ENCODE measurements at places on chromosomes 16 and 17.

- DNase-seq, result no peak
These were observed 2.1 kb downstream of the HCRT start for GRCh38 chr17:42182927-42183734.

GRCh38 chr16:67924140-67924906 lies 7.3 kb downstream of the CTRL start:
- no peak for DNase-seq

GRCh38 chr16:58518083-58518979 lies 3.0 kb downstream of the SETD6 start:
- DNase-seq, result no peak

DNA sequence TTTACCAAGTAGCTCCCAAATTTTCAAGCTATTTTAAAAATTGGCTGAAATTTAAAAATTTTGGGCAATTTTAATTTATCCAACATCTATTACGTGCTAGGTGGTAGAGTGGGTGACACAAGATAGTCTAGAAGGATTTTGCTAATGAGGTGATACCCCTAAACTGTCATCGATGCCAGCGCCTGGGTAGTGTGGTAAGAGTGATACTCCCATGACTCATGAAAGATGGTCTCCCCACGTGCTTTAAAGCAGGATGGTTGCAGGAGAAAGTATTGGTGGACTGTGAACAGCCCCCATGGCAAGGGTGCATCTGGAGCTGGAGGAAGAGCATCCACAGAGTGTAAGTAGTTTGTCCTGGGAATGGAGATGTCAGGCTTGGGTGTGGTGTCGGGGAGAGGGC lies 77.8 kb downstream of the WWOX start:
- DNase-seq, result no peak

DNA sequence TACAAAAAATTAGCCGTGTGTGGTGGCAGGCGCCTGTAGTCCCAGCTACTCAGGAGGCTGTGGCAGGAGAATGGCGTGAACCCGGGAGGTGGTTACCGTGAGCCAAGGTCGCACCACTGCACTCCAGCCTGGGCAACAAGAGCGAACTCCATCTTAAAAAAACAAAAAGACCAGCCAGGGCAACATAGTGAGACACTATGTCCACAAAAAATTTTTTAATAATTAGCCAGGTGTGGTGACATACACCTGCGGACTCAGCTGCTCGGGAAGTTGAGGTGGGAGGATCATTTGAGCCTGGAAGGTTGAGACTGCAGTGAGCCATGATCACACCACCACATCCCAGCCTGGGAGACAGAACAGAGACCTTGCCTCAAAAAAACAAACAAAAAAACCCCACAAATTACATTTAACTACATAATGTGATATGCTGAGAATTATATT lies 29.1 kb downstream of the FANCA start:
- no peak for DNase-seq

GRCh38 chr16:5328546-5328945 lies 231.0 kb upstream of the EEF2KMT start:
- no peak for DNase-seq

- DNase-seq, result no peak
These were observed 2.5 kb upstream of the HEATR9 start for GRCh38 chr17:35870906-35871819.

DNA sequence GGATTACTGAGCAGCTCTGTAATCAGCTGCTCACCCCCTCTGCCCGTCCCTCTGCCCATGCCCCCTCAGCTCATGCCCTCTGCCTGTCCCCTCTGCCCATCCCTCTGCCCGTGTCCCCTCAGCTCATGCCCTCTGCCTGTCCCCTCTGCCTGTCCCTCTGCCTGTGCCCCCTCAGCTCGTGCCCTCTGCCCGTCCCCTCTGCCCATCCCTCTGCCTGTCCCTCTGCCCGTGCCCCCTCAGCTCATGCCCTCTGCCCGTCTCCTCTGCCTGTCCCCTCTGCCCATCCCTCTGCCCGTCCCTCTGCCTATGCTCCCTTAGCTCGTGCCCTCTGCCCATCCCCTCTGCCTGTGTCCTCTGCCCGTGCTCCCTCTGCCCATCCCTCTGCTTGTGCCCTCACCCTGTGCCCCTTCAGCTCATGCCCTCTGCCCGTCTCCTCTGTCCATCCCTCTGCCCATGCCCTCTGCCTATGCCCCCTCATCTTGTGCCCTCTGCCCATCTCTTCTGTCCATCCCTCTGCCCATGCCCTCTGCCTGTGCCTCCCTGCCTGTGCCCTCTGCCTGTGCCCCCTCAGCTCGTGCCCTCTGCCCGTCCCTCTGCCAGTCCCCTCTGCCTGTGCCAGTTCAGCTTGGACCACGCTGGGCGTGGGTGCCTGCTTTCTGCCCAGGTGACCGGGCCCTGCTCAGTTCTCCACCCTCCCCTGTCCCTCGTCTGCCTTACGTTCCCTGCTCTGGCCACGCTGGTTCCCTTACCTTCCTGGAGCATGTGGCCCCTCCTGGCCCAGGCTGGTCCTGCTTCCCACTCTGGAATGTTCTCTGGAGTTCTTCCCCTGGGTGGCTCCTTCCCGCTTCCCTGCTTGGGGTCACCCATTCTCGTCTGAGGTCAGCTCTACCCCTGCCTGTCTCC lies 97.6 kb downstream of the NPIPB11 start:
- no peak for DNase-seq

DNA sequence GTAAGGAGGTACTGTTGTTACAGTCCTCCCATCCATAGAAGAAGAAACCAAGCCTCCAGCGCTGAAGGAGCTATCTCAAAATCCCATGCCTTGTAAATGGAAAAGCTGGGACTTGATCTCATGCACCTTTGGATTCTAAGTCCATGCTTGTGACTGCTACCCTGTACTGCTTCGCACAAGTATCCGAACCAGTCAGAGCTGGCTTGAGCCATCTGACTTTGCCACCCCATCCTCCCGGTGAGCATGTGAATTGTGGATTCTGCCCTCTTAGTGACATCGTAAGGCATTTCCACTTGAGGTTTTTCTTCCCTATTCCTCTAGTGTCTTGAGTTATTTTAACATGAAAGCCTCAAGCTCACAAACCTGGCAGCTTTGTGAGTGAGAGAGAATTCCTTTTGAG lies 15.3 kb downstream of the MYOCD start:
- no peak for DNase-seq

- DNase-seq, result no peak
These were observed 26.8 kb upstream of the ST6GALNAC2 start for GRCh38 chr17:76612465-76612864.

DNA sequence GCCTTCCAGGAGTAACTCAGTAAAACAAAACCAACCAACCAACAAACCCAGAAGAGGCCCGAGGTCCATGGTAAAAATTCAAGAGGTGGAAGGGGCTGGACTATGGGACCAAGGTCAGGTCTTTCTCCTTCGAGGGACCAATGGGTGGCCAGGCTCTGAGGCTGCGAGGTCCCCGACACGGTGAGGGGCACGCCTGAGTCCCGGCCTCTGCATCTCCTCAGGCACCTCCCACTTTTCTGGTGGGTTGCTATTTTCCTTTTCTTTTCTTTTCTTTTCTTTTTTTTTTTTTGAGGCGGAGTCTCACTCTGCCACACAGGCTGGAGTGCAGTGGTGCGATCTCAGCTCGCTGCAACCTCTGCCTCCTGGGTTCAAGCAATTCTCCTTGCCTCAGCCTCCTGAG lies 18.0 kb downstream of the CD7 start:
- DNase-seq, result no peak

- DNase-seq, result no peak
These were observed 6.8 kb downstream of the UNKL start for GRCh38 chr16:1407753-1408152.

DNA sequence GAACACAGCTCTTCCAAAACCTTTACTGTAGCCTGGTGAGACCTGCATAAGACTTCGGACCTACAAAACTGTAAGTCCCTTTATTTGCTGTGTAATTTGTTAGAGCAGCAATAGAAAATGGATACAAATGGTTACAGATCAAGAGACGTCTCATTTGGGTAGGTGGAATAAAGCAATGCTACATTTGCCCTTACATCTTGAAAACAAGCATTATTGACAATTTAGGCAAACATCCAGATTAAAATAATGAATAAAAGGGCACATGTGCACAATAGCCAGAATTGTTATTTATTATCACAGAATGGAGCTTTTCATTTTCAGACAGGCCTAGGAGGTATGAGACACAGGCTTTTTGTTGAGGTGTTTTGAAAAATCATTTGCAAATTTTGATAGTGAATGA lies 222.2 kb upstream of the CPHXL start:
- DNase-seq, result no peak

DNA sequence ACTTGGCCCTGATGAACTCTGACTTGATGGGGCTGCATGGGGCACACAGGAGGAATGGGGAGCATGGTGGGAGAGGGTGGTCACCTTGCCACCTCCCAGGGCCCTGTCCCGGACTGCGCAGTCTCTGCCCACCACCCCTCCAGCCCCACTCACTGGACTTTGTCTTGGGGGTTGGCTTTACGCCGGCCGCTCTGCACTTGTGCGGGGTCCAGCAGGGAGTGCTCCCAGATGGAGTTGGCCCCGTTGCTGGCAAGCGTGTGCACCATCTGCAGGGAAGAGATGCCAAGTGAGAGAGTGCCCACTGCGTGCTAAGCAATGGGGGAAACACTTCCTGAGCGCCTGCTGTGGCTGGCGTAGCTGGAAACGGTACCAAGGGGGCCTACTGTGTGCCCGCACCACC lies 6.7 kb downstream of the GIT1 start:
- no peak for DNase-seq

GRCh38 chr16:57016831-57017230 lies 27.5 kb downstream of the NLRC5 start:
- no peak for DNase-seq

- DNase-seq, result no peak
These were observed 4.0 kb downstream of the SRCIN1 start for GRCh38 chr17:38601539-38602351.

- no peak for DNase-seq
These were observed 249.6 kb upstream of the AXIN2 start for GRCh38 chr17:65811043-65811442.

GRCh38 chr17:39704821-39705551 lies 5.1 kb downstream of the ERBB2 start:
- no peak for DNase-seq

GRCh38 chr16:50612849-50613198 lies 64.6 kb downstream of the NKD1 start:
- DNase-seq, result no peak

GRCh38 chr17:39946551-39947330 lies 16.1 kb upstream of the GSDMA start:
- no peak for DNase-seq

DNA sequence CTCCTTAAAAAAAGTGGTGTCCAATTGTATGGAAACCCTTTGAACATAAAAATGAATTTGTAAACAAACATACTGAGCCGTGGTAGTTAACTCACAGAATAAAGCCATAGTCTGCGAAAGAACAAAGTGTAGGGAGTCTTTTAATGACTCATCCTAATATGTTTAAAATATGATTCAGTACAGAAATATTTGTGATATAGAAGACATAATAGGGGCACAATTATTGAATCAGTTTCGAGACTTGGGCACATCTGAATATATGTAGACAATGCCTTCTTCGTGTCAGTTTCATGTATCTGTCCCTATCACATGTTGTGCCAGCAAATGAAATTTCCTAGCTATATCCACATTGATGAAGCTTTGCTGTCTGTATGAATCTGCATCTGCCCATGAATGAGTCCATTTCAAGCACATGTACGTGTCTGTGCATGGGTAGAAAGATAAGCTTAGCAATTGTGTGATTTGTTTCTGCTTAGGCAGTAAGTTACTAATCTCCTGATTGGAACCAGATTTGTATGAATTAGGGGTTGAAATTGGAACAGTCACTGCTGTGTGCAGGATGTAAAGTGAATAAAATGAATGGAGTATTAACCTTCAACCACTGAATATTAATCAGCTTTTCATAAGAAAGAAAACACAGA lies 112.5 kb upstream of the SOX9 start:
- DNase-seq, result peak; percentile 47

- no peak for DNase-seq
These were observed 193.2 kb downstream of the RAB11FIP4 start for GRCh38 chr17:31584438-31585279.

GRCh38 chr16:58419241-58419990 lies 27.1 kb downstream of the GINS3 start:
- DNase-seq, result no peak

GRCh38 chr16:56909527-56909979 lies 22.4 kb upstream of the HERPUD1 start:
- DNase-seq, result no peak

- DNase-seq, result peak; percentile 55
These were observed 224.9 kb downstream of the SEC14L1 start for GRCh38 chr17:77365584-77366186.

- DNase-seq, result no peak
These were observed at the start of gene RNF157 for GRCh38 chr17:76240461-76241203. Gene RNF157, minus strand, starts transcription at chr17:76240493. Its CDS starts 253 bp downstream, at chr17:76240240.

DNA sequence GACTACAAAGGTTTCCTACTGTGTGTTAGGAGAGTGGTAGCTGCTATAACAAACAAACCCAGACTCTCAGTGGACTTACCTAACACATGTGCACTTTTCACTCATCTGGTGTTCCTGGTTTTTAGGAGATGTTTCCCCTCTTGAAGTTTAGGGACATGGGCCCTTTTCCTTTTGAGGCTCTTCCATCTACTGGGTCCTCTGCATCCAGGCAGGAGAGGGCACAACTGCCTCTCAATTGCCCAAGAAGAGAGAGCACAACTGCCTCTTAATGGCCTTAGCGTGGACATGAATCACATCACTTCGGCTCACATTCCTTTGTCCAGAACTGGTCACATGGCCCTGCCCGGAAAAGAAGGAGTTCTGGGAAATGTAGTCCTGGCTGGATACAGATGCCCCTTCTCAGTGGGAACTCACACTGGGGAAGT lies 9.8 kb upstream of the TNRC6C start:
- no peak for DNase-seq

GRCh38 chr17:56298846-56299245 lies 145.6 kb downstream of the ANKFN1 start:
- no peak for DNase-seq

DNA sequence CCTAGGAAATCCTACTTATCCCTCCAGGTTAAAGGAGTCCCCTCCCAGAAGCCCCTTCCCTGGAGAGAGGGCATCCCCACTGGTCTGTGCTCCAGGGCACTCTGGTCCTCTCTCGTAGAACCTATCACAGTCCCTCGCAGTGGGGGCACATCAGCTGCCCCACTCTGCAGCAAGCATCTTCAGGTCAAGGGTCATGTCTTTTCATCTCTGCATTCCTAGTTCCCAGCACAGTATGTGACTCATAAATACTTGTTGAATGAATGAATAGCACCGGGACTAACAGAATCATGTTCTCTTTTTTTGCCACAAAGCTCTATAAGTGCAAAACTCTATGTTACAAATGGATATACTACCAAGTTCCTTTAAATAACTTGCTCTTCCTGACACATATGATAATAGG lies 36.0 kb downstream of the RNF157 start:
- DNase-seq, result peak; percentile 41

DNA sequence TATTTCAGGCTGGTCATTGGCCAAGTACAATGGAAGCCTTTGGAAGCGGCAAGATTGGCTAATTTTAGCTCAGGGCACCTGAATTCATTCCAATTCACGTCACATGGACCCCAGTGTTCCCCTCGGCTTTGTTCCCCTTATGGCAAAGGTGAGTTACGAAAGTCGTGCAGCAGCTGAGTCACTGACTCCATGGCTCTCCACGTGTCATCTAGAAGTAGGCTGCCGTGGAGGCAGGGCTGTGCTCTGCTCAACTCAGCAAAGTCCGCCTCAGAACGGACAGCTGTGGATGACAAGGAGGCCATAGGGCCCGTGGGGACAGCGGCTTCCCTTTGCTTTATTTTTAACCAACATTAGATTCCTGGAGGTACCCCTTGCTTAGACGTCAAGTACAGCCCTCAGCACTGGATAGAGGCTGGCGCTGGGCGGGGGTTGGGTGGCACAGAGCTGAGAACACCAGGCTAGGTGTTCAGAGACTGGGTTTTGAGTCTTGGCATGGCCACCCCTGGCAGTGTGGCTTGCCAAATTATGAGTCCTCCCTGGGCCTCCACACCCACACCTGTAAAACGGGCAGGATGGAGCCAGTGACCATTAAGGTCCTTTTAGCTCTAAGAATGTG lies 23.6 kb downstream of the ADAD2 start:
- DNase-seq, result no peak
